Hypothalamus (tissue), 51 donors: ENCODE measurements at places on chromosomes 16 and 17.

GRCh38 chr16:30829130-30830071 is 42.4 kb upstream of the ZNF629 start:
- no peak for DNase-seq

- no peak for DNase-seq
These were observed 5.7 kb downstream of the HS3ST3B1 start for GRCh38 chr17:14306596-14306995.

GRCh38 chr17:5131146-5131715 is 15.4 kb downstream of the USP6 start:
- DNase-seq: no peak

DNA sequence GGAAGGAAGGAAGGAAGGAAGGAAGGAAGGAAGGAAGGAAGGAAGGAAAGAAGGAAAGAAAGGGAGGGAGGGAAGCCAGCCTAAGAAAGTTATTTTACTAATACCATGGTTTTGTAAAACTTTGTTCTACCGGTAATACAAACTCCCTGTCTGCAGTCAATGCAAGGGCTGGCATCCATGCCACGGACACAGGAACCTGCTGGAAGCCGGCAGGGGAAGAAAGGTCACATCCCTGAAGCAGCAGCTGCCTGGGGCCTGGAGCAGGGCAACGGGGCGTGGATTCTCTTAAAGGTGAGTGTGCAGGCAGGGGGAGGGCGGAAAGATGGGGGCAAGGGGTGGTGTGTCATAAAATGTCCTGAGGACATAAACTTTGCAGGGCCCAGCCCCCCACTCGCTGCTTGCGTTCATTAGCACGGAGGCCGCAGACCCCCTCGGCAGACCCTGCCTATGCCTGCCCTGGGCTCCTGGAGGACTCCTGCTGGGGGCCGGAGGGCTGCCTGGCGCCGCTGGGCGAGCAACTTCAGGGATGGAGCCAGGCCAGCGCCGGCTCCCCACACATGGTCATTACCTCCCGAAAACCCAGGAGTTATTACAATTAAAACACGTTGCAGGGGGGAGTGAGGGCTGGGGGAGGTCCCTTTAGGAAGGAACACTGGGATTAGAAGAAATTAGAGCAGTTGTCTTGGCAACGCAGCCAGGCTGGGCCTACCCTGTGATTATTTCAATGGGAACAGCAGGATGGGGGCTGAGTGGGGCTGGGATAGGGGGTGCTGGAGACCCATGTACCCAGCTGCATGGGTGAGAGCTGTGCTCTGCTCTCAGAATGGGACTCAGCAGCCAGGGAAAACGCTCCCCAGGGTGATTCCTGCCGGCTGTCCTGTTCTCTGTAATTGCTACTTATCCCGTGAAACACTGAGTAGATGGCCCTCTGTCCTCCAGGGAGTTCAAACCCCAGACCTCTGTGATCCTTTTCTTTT is 257.9 kb downstream of the SOX9 start:
- no peak for DNase-seq

DNA sequence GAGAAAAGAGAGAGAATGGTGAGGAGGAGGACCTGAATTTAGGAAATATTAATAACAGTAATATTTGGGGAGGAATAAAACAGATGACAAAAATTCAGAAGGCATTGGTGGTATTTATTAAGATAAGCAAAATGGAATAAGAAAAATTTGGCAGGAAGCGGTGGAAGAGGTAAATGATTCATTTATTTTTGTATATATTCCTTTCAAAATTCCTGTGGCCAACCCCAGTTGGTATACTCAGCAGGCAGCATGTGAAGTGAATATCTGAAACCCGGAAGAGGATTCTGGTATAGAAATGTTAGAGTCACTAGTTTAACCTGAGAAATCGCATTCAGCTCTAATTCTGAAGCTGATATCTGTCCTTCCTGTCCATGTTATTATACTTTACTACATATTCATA is 792.0 kb downstream of the KCNJ2 start:
- DNase-seq: no peak

GRCh38 chr16:13342675-13343074 is 441.3 kb downstream of the SHISA9 start:
- DNase-seq: no peak

- no peak for DNase-seq
These were observed 60.7 kb upstream of the ADCY9 start for GRCh38 chr16:4176906-4177417.

DNA sequence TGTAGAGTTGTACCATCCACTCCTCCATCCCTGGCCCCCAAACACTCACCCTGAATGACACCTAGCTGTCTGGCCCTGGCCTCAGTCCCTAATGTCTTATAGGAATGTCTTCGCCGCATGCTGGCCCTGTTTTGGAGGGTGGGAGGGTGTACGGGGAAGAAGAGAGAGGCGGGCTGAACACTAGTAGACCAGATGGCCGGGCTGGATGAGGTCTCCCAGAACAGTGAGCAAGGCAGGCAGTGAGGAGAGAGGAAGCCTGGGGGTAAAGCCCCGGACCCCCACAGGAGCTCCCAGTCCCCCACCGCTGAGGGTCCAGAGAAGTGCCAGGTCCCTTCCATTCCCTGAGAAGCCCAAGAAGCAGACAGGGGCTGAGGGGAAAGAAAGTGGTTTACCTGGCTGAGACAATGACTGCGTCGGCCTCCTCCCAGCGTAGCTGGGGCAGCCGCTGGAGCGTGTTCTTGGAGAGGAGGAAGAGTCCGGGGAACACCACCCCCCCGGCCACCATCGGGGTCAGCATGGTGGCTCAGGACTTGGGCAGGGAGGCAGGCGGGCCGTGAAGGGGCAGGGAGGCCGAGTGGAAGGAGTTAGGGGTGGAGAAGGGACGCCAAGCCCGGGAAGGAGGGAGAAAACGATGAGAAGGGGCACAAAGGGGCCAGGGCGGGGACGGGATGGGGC is 923 bp downstream of the TLCD3B start:
- DNase-seq: no peak

- DNase-seq: peak; percentile 8
These were observed 10.1 kb upstream of the CA4 start for GRCh38 chr17:60139438-60140285.

GRCh38 chr17:57785022-57785421 is 39.9 kb upstream of the CCDC182 start:
- DNase-seq: no peak

GRCh38 chr17:4968486-4969046 is 949 bp upstream of the SPAG7 start:
- DNase-seq: no peak

DNA sequence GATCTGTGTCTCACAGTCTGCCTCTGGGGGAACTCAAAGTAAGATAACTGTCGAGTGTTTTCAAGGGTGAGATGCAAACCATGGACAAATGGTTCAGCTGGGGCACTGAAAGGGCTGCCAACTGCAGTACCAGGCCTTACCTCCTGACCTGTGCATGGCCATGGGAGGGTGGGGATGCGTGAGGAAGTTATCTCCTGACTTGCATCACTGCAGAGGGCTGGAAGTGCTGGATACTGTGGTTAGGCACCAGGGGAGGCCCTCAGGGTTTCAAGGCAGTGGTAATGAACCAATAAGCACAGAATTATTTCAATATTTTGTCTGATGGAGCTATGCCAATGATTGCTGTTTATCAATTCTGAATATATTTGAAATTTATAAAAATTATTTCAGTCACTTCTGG is 159.2 kb downstream of the CYLD start:
- no peak for DNase-seq

- DNase-seq: no peak
These were observed 32.6 kb downstream of the KLHDC4 start for GRCh38 chr16:87733190-87733589.

- DNase-seq: no peak
These were observed 10.1 kb downstream of the MGRN1 start for GRCh38 chr16:4634768-4635167.

- DNase-seq: peak; percentile 66
These were observed at the start of gene ARHGAP23 for GRCh38 chr17:38428112-38428642. Gene ARHGAP23, plus strand, starts transcription at chr17:38428464. Its CDS starts 22 bp downstream, at chr17:38428486.

- peak; percentile 47 for DNase-seq
These were observed 527 bp downstream of the SIAH1 start for GRCh38 chr16:48384520-48385252.

- DNase-seq: no peak
These were observed 8.9 kb downstream of the CTRL start for GRCh38 chr16:67922740-67923139.

GRCh38 chr16:11236461-11237254 is 19.3 kb downstream of the SOCS1 start:
- DNase-seq: no peak

- DNase-seq: no peak
These were observed 273.8 kb downstream of the NPIPA8 start for GRCh38 chr16:18062713-18063112.

- no peak for DNase-seq
These were observed 1.2 kb upstream of the GRB7 start for GRCh38 chr17:39736319-39737165.

DNA sequence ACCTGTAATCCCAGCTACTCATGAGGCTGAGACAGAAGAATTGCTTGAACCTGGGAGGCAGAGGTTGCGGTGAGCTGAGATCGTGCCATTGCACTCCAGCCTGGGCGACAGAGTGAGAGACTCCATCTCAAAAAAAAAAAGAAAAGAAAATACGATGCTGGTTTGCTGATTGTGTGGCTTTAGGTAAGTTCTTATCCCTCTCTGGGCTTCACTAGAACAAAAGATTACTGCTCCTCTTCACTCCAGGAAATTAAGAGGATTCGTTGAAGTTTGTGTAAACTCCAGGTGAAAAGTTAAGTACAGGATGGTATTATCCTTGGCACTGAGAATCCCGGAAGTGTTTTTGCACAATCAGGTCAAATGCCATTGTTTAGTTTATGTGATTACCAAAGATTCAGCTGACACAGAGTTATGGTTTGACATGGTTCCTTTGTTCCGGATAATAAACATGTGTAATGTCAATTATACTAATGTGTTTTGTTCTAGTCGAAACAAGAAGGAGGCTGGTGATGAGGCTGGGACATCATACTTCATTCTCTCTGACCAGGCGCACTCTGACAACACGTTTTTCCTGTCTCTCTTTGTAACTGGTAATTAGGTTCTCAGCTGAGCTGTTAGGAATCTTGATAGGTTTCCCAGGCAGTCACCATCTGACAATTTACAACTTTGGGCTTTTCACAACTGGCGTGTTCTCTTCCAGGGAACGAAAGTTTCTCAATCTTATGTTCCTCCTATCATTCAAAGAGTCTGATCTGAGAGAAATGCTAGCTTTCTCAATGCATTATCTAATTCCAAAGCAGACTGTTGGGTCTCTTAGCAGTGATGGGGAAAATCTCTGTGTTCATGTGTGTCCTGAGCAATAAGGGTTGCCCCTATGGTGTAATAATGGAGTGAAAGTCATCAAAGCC is 10.8 kb upstream of the TAOK1 start:
- DNase-seq: no peak

DNA sequence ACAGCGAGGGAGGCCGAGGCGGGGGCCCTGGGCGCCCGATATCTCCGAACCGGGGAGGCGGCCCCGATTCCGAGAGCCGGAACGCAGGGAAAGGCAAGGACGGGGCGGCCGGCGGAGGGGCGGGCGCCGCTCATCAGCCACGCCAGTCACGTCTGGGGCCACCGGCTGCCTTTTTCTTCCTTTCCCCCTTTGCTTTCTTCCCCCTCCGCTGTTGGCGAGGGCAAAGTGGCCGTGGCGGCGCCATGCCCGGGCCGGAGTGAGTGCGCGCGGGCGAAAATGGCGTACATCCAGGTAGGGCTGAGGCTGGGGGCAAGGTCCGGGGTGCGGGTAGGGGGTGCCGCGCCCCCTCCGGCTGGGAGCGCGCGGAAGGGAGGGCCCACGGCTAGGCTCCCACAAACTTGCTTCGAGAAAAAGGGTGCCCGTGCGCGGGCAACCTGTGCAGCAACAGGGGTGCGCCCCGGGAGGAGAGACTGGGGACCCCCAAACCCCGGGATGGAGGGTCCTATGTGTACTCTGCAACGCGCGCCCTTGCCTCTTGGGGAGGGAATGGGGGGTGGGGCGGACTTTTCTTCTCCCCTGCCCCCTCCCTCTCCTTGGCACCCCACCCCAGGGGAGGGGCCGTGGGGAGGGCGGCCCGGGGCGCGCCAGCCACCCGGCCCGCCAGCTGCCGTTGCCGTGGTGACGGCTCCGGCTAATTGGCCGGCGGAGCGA is 486 bp downstream of the SYT17 start:
- DNase-seq: no peak

- DNase-seq: peak; percentile 14
These were observed 504 bp downstream of the MAZ start for GRCh38 chr16:29806641-29807425.

DNA sequence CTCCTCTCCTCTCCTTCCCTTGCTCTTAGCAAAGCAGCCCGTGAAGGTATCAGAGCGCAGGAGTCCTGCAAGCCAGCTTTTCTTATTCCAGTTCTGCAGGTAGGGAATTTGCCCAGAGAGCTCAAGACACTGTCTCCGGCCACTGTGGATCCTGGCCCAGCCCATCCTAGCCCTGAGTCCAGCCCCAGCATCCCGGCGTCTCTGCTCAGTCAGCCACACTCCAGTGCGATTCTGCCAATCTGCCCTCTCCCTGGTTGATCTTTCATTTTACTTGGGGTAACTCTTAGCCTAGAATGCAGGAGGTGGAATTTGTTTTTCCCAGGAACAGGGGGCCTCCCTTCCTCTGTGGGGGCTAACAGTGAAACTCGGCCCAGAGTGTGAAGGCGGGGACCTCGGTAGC is 176.9 kb upstream of the GSE1 start:
- no peak for DNase-seq

DNA sequence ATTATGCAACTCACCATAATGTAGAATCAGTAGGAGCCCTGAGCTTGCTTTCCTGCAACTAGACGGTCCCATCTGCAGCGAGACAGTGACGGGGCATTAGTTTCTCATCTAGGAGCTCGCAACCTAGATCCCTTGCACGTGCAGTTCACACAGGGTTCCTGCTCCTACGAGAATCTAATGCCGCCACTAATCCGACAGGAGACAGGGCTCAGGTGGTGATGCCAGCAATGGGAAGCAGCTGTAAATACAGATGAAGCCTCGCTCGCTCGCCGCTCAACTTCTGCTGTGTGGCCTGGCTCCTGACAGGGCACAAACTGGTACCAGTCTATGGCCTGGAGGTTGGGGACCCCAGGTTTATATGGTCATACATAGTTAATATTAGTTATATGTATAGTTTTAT is 394.5 kb downstream of the NPIPA8 start:
- DNase-seq: no peak

DNA sequence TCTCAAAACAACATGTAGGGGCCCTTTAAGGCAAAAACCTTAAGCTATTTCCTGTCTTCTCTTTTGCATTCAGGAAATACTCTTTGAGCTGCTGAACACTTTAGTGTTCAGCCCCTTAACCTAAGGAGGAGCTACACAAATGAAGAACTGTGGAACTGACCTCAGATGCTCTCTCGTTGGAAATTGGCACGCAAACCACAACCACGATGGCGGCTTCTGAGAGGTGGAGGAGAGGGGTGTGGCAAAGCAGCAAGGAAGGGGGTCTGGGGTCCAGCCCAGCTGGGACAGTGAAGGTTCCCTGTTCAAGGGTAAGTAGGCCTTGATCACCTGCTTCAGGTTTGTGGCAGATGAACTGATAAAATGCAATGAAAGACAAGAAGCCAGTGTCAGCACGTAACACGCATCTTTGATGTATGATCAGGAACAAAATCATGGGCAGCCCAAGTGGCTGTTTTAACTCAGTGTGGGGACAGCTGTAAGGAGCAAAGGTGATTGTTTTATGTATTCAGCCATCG is 291.6 kb upstream of the TNRC6C start:
- no peak for DNase-seq

- DNase-seq: peak; percentile 14
These were observed 23.4 kb downstream of the WWOX start for GRCh38 chr16:78122774-78123315.
